ENCODE measurements at places on chromosomes 2 and 18. TPM values are rescaled to one million over a fixed set of nuclear protein-coding genes. Genes with fewer than 3 reads are reported as not detected.

Gene MAL
- 0.32 TPM for total RNA-seq

GRCh38 chr2:8884812-8885211 is 47.4 kb upstream of the KIDINS220 start:
- H3K4me3 ChIP-seq: no peak overlapping the region
- no peak for DNase-seq
- no peak overlapping the region for H3K27ac ChIP-seq
- H3K27me3 ChIP-seq: no peaks in the 10 kb centered on the region
- H3K4me1 ChIP-seq: no peaks in the 10 kb centered on the region

- peak overlapping the region; percentile 49 for H3K27ac ChIP-seq
- no peaks in the 10 kb centered on the region for H3K36me3 ChIP-seq
- H3K4me3 ChIP-seq: no peak overlapping the region
- no peak for DNase-seq
- H3K4me1 ChIP-seq: no peaks in the 10 kb centered on the region
These were observed 136.2 kb upstream of the CDCA7 start for GRCh38 chr2:173218326-173219056.

DNA sequence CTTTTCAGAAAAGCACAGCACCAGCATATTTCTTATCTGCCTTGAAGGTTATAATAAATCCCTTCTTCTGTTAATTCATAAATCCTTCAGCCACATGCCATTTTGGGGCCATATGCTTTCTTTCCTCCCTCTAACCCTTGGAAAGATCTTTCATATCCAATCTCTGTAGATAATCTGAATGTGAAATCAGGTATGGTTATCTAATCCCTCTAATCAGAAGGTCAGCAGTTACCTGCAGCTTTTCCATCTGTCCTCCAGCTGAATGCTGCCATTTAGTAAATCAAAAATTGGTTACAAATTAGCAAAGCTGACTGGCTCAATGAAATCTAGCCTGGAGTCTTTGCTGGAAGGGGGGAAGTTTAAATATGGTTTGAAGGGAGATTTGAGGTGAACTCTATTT is 230.5 kb downstream of the PIK3C3 start:
- no peaks in the 10 kb centered on the region for H3K4me1 ChIP-seq
- H3K27me3 ChIP-seq: no peaks in the 10 kb centered on the region
- H3K4me3 ChIP-seq: no peak overlapping the region
- no peaks in the 10 kb centered on the region for H3K36me3 ChIP-seq

Gene GREB1
- 83.6 TPM for total RNA-seq

DNA sequence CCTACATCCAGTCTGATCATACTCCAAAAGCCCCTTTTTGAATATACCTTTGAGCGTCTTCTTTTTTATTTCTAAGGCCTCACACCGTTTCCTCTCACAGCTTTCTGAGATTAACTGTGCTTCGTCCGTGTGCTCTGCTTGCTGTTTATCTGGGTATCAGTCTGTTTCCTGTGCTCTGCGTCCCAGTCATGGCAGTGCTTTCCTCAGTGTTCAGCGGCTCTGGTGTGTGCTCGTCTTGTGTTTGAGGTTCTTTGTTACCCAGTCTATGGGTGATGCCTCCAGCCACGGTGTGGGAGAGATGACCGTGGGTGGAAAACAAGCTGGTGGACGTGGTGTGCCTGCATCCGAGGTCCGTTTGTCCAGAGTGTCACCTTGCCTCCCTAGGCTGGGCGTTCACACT is 33.6 kb upstream of the BIN1 start:
- DNase-seq: no peak
- H3K4me1 ChIP-seq: no peaks in the 10 kb centered on the region
- H3K4me3 ChIP-seq: no peak overlapping the region
- no peak overlapping the region for H3K27ac ChIP-seq

DNA sequence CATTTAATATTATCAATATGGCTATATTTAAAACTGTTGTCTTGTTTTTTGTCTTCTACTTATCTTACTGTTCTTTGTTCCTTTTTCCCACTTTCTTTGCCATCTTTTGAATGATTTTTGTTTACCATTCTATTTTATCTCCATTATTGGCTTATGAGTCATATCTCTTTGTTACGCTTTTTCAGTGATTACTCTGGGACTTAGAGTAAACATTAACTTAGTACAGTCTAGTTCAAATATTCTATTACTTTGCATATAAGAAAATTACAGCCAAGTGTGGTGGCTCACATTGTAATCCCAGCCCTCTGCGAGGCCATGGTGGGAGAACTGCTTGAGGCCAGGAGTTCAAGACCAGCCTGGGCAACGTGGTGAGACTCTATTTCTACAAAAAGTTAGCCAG is 26.1 kb downstream of the ADCY3 start:
- no peaks in the 10 kb centered on the region for H3K4me1 ChIP-seq
- DNase-seq: no peak
- H3K4me3 ChIP-seq: no peak overlapping the region
- no peak overlapping the region for H3K27ac ChIP-seq

GRCh38 chr18:40911041-40911440 is 1044.0 kb upstream of the PIK3C3 start:
- H3K4me1 ChIP-seq: no peaks in the 10 kb centered on the region
- no peak for DNase-seq
- H3K27ac ChIP-seq: no peak overlapping the region
- no peaks in the 10 kb centered on the region for H3K36me3 ChIP-seq

DNA sequence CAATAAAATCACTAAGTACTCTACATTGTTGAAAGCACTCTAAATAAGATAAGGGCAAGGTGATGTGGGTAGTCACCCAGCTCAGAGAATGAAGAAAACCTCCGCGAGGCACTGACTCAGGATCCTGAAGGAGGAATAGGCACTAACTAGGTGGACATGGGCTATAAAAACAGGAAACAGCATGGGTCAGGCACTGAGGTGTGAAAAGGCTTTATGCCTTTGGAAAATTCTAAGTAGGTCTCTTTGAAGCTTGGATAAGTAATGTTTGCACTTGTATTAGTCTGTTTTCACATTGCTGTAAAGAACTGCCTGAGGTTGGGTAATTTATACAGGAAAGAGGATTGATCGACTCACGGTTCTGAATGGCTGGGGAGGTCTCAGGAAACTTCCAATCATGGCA is 161.6 kb downstream of the EPHA4 start:
- no peak overlapping the region for H3K4me3 ChIP-seq
- no peak for DNase-seq
- H3K4me1 ChIP-seq: no peaks in the 10 kb centered on the region
- H3K27me3 ChIP-seq: no peaks in the 10 kb centered on the region

Gene PRKAG3
- not detected for total RNA-seq

Measured in breast epithelium (tissue), 4 donors.